ENCODE measurements at places on chromosomes 1 and 21.
A peak's percentile ranks its signal among the peaks of the same experiment; 100 is the strongest.

GRCh38 chr1:2212274-2212531 lies 15.9 kb upstream of the SKI start:
- peak overlapping the region; percentile 40 for H3K4me3 ChIP-seq
- DNase-seq: no peak
- H3K4me1 ChIP-seq: peaks cover 76% of the 10 kb centered on the region

DNA sequence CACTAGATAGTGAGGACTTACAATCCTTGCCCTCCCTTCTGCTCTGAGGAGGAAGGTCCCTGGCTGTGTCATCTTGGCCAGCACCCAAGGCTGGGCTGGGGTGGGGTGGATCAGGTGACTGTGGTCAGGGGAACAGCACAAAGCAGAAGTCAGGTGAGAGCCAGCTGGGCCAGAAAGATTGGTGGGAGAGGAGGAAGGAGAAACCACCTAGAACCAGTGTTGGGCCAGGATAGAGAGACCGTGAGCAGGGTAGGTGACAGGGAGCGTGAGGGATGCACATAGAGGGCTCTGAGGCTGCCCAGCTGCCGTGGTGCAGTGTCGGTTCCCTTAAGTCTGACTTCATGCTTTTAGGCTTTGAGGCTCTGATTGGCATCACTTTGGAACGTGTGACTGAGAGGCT lies 22.7 kb downstream of the NCF2 start:
- no peaks in the 10 kb centered on the region for H3K4me1 ChIP-seq
- no peaks in the 10 kb centered on the region for H3K27me3 ChIP-seq
- H3K36me3 ChIP-seq: no peaks in the 10 kb centered on the region
- H3K27ac ChIP-seq: no peak overlapping the region

GRCh38 chr1:218374401-218375353 lies 29.5 kb downstream of the TGFB2 start:
- no peak overlapping the region for H3K27ac ChIP-seq
- H3K4me1 ChIP-seq: peaks cover 38% of the 10 kb centered on the region
- H3K27me3 ChIP-seq: no peaks in the 10 kb centered on the region
- no peak overlapping the region for H3K4me3 ChIP-seq
- no peak for DNase-seq
- no peaks in the 10 kb centered on the region for H3K36me3 ChIP-seq

DNA sequence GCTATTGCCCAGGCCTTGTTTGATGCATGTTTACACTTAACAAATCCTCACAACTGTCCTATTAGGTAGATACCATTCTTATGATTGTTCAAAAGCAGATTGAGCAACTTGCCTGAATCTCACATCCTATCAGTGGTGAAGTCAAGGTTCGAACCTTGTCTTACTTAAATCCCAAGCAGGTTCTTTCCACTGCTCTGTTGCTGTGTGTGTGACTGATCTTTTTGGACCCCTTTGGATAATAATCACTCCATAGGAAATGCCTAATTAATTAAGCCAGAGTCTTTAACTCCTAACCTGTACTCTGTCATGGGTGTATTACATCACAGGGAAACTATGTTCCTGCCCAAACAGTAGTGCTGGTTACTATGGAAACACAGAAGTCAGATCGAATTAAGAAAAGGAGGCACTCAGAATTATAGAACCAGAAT lies 84.2 kb downstream of the SPATA46 start:
- no peak overlapping the region for H3K4me3 ChIP-seq
- H3K27ac ChIP-seq: no peak overlapping the region
- no peaks in the 10 kb centered on the region for H3K36me3 ChIP-seq
- no peak for DNase-seq
- no peaks in the 10 kb centered on the region for H3K4me1 ChIP-seq

DNA sequence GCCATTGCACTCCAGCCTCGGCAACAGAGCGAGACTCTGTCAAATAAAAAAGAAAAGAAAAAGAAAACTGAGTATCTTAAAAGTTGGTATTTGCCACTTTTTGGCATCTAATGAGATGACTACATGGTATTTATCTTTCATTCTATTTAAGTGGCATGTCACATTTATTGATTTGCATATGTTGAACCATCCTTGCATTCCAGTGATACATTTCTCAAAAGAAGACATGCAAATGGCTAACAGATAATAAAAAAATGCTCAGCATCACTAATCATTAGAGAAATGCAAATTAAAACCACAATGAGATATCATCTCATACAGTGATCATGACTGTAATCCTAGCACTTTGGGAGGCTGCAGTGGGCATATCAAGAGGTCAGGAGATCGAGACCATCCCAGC lies 28.1 kb downstream of the SFPQ start:
- H3K4me1 ChIP-seq: no peaks in the 10 kb centered on the region
- H3K36me3 ChIP-seq: no peaks in the 10 kb centered on the region
- DNase-seq: no peak
- no peak overlapping the region for H3K27ac ChIP-seq
- no peak overlapping the region for H3K4me3 ChIP-seq

DNA sequence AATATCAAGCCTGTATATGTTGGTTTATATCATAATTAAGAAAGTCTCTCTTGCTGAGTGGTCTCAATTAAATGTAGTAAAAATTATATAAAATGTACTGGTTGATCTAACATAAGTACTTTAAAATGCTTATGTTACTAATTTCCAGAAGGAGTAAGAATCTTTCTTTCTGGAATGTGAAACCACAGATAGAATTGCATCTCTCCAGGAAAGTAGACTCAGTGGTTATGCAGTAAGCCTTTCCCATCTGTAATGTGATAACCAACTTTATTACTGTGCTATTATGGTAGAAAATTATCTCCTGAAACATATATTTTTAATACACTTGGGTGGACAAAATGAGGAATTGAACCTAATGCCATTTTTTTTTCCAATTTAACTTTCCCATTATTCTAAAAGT lies 8.9 kb upstream of the RALGPS2 start:
- no peak for DNase-seq
- H3K4me1 ChIP-seq: no peaks in the 10 kb centered on the region
- no peak overlapping the region for H3K4me3 ChIP-seq
- no peaks in the 10 kb centered on the region for H3K36me3 ChIP-seq
- H3K27me3 ChIP-seq: no peaks in the 10 kb centered on the region

GRCh38 chr1:50531601-50532000 lies 108.4 kb upstream of the DMRTA2 start:
- no peak overlapping the region for H3K27ac ChIP-seq
- no peak overlapping the region for H3K4me3 ChIP-seq
- DNase-seq: no peak

- no peak for DNase-seq
- no peaks in the 10 kb centered on the region for H3K36me3 ChIP-seq
- peaks cover 5% of the 10 kb centered on the region for H3K4me1 ChIP-seq
- H3K27ac ChIP-seq: no peak overlapping the region
- H3K4me3 ChIP-seq: no peak overlapping the region
- H3K27me3 ChIP-seq: peaks cover 26% of the 10 kb centered on the region
Observed at GRCh38 chr1:52008071-52008809, 17.7 kb upstream of the RAB3B start.

GRCh38 chr1:185467122-185467521 lies 150.1 kb upstream of the IVNS1ABP start:
- no peaks in the 10 kb centered on the region for H3K36me3 ChIP-seq
- H3K4me3 ChIP-seq: no peak overlapping the region

- DNase-seq: no peak
- H3K4me3 ChIP-seq: no peak overlapping the region
- no peaks in the 10 kb centered on the region for H3K4me1 ChIP-seq
- H3K27ac ChIP-seq: no peak overlapping the region
- no peaks in the 10 kb centered on the region for H3K27me3 ChIP-seq
Observed at GRCh38 chr1:230570724-230571360, 71.4 kb upstream of the COG2 start.

- no peak overlapping the region for H3K4me3 ChIP-seq
- no peak for DNase-seq
- H3K27me3 ChIP-seq: peaks cover 10% of the 10 kb centered on the region
- no peaks in the 10 kb centered on the region for H3K36me3 ChIP-seq
- no peaks in the 10 kb centered on the region for H3K4me1 ChIP-seq
- H3K27ac ChIP-seq: no peak overlapping the region
Observed at GRCh38 chr1:29732453-29732852, 496.1 kb downstream of the PTPRU start.

- H3K27me3 ChIP-seq: peaks cover 37% of the 10 kb centered on the region
- H3K4me3 ChIP-seq: no peak overlapping the region
- DNase-seq: no peak
- H3K36me3 ChIP-seq: no peaks in the 10 kb centered on the region
Observed at GRCh38 chr1:38296047-38296446, 249.5 kb upstream of the POU3F1 start.

GRCh38 chr1:240027059-240027462 lies 64.6 kb upstream of the FMN2 start:
- H3K27ac ChIP-seq: no peak overlapping the region
- DNase-seq: no peak
- H3K27me3 ChIP-seq: no peaks in the 10 kb centered on the region

- H3K27me3 ChIP-seq: peaks cover 26% of the 10 kb centered on the region
- H3K27ac ChIP-seq: no peak overlapping the region
- no peaks in the 10 kb centered on the region for H3K4me1 ChIP-seq
- no peak for DNase-seq
Observed at GRCh38 chr1:38685388-38685787, 174.2 kb downstream of the RRAGC start.

DNA sequence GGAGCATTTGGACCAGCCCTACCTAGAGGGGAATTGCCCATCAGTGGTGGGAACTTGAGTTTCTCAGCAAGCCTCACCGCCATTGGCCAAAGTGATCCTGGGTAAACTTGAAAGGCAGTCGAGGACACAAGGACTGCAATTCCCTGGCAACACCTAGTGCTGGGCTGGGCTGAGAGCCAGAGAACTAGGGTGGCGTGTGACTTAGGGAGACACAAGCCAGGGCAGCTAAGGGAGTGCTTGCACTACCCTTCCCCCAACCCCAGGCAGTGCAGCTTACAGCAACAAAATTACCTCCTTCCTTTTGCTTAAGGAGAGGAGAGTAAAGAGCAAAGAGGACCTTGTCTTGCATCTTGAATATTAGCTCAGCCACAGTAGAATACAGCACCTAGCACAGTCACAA lies 176.9 kb upstream of the PRMT6 start:
- no peaks in the 10 kb centered on the region for H3K4me1 ChIP-seq
- H3K27me3 ChIP-seq: no peaks in the 10 kb centered on the region
- no peak overlapping the region for H3K27ac ChIP-seq
- no peak overlapping the region for H3K4me3 ChIP-seq
- DNase-seq: no peak
- H3K36me3 ChIP-seq: no peaks in the 10 kb centered on the region

DNA sequence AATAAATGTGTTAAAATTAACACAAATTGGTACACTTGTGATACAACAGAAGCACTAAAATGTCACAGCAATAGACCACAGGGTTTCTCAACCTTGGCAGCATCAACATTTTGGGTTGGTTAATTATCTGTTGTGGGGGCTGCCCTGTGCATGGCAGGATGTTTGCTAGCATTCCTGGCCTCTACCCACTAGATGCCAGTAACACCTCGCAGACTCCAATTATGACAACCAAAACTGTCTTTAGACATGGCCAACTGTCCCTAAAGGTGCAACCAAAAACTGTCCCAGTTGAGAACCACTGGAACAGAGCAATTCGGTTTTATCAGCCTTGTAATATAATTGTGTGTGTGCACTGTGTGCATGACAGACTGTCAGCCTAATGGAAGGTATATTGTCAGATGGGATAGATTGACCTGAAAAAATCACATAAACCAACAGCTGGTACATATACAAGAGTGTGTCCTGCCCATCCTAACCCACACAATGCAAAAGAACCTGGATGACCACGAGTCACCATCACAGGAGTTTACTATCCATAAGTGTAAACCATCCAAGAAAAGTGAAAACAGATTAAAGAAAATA lies 13.5 kb upstream of the ERG start:
- no peaks in the 10 kb centered on the region for H3K27me3 ChIP-seq
- no peak overlapping the region for H3K27ac ChIP-seq
- no peaks in the 10 kb centered on the region for H3K36me3 ChIP-seq

- H3K36me3 ChIP-seq: no peaks in the 10 kb centered on the region
- no peak overlapping the region for H3K4me3 ChIP-seq
- H3K27ac ChIP-seq: no peak overlapping the region
- no peak for DNase-seq
Observed at GRCh38 chr1:57553666-57554065, 129.8 kb upstream of the DAB1 start.

DNA sequence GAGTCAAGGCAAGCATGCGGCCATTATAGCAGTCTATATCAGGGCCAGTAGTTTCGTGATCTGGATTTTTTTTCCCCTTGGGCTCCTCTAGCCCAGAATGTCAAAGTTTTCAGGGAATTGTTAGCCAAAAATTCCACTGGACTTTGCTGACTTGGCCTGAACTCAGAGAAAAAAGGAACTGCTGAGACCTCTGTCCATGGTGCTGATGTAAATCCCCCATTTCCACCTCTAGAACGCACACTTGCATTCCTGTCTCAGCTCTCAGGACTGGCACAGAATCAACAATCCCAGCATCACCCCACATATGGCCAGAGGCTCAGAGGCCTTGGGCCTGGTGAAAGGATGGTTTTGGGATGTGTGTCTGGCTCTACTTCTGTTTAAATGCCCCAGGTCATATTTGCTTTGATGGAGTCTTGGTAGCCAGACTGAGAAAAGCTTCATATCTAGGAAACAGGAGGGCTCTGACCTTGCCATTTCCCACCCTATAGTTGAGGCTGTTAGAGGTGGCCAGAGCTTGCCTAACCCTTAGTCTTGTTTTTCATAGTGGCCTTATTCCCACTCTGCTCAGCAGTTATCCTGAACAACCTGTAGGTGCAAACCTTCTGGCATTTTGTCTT lies 16.9 kb upstream of the EFCAB14 start:
- H3K27ac ChIP-seq: no peak overlapping the region
- H3K4me3 ChIP-seq: no peak overlapping the region
- peaks cover 7% of the 10 kb centered on the region for H3K27me3 ChIP-seq
- no peak for DNase-seq
- no peaks in the 10 kb centered on the region for H3K4me1 ChIP-seq

DNA sequence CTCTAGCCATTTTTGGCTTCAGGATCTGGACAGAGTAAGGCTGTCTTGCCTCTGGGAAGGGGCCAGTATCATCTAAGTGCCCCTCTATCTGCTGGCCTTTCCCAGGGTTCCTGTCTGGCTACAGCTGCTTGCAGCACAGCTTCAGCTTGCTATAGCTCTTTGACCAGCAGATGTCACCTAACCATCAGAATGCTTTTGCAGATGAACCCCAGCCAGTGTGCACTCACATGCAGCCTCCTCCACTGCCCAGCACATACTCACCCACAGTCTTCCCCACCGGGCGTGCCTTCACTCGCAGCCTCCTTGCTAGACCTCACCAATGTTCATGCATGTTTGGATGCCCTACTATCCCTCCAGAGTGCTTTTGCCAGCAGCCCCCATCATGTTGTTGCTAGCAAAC lies 769.0 kb downstream of the BRINP3 start:
- no peak overlapping the region for H3K4me3 ChIP-seq
- no peak for DNase-seq
- no peak overlapping the region for H3K27ac ChIP-seq
- no peaks in the 10 kb centered on the region for H3K27me3 ChIP-seq
- no peaks in the 10 kb centered on the region for H3K4me1 ChIP-seq
- H3K36me3 ChIP-seq: no peaks in the 10 kb centered on the region

DNA sequence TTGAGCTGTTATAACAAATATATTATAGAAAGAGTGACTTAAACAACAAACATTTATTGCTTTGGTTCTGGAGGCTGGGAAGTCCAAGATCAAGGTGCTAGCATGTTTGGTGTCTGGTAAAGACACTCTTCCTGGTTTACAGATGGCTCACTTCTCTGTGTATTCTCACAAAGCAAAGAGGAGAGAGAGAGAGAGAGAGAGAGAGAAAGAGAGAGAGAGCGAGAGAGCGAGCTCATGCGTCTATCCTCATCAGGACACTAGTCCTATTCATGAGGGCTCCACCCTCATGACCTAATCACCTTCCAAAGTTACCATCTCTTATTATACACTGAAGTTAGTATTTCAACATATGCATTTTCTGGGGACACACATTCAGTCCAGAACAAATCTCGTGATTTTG lies 32.7 kb upstream of the PCP4 start:
- no peaks in the 10 kb centered on the region for H3K27me3 ChIP-seq
- H3K4me1 ChIP-seq: no peaks in the 10 kb centered on the region
- H3K27ac ChIP-seq: no peak overlapping the region
- H3K36me3 ChIP-seq: no peaks in the 10 kb centered on the region
- H3K4me3 ChIP-seq: no peak overlapping the region
